Tibial nerve (tissue), 4 donors: ENCODE measurements at places on chromosomes 16 and 17. TPM values are rescaled to one million over a fixed set of nuclear protein-coding genes. Genes with fewer than 3 reads are reported as not detected.

GRCh38 chr16:17134586-17134985 lies 336.2 kb downstream of the XYLT1 start:
- H3K27ac ChIP-seq, result no peak overlapping the region
- no peaks in the 10 kb centered on the region for H3K4me1 ChIP-seq
- peaks cover 85% of the 10 kb centered on the region for H3K36me3 ChIP-seq
- no peak overlapping the region for H3K4me3 ChIP-seq
- no peaks in the 10 kb centered on the region for H3K27me3 ChIP-seq

DNA sequence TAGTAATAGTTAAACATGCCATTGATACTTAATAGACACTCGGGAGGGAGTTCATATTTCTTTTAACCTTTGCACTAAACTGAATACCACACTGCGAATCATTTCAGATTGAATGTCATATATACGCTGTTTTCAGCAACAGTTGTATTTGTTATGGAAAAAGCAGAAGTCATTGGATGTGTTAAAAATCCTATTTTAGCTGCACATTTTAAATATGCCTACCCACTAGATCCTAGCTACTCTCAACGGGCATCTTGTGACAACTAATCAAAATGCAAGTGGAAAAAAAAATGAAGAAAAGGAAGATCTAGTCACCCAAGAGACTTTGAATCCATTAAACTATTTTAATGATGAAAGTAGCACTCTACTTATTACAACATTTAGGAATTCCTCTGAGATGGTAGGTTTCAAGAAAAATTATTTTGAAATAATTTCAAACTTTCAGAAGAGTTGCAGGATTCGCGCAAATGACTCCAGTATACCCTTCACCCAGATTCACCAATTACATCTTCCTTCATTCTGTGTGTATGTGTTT lies 51.4 kb upstream of the MNT start:
- no peaks in the 10 kb centered on the region for H3K27me3 ChIP-seq
- H3K4me1 ChIP-seq, result no peaks in the 10 kb centered on the region

DNA sequence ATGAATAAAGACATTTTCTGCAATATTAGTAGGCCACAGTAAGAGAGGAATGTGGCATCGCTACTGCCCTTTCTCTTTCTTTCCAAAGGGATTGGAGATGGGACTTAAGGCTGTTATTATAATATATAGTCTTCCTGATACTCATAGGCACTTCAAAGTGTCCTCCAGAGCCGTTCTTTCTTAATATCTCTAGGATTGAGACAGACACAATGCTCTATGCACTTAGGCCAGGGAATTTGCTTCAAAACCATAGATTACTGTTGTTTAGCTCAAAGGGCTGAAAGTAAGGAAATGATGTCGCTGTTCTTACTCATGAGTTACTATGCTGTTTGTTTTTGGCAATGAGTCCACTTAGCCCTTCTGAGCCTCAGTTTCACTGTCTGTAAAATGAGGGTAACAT lies 590.5 kb downstream of the CDH11 start:
- no peak overlapping the region for H3K4me3 ChIP-seq
- no peak for DNase-seq
- H3K36me3 ChIP-seq, result no peaks in the 10 kb centered on the region
- no peaks in the 10 kb centered on the region for H3K27me3 ChIP-seq

DNA sequence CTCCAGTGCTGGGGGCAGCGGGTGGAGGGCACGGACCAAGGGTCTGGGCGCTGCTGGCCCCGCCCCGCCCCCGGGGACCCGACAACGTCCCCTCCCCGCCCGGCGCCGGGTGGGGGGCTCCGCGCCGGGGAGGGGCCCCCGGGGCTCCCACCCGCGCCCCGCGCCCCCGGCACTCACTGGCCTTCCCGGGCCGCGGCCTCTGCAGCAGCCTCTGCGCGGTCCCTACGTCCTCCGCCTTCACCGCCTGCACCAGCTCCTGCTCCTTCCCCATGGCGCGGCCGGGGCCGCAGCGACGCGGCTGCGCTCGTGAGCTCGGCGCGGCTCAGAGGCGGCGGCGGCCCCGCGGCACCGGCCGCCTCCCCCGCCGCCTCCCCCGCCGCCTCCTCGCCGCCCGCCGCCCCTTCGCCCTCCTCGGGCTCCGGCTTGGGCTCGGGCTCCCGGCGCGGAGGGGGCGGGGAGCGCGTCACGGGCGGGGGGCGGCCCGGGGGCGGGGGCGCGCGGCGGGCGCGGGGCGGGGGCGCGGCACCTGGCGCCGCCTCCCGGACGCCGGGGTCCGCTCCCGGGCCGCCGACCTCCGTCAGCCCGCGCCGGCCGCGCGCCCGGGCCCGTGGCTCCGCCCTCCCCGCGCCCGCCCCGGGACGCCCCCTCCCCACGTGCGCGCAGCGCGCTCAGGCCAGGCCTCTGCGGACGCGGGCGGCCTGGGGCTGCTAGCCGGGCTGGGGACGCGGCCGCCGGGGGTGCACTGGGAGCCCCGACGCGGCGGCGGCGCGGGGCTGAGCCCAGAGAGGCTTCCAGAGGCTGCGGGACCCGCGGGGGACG lies at the start of gene CASKIN1:
Gene CASKIN1 (minus strand): TSS at position 444 of the 819 bp plus-strand sequence. CDS start 173 bp downstream, at position 271.
- peak within 1 kb of the TSS; percentile 17 for H3K4me3 ChIP-seq
- H3K27me3 ChIP-seq, result no peaks in the 10 kb centered on the region
- DNase-seq, result no peak
- no peaks in the 10 kb centered on the region for H3K36me3 ChIP-seq
- H3K27ac ChIP-seq, result peak within 1 kb of the TSS; percentile 4
- peaks cover 7% of the 10 kb centered on the region for H3K4me1 ChIP-seq

DNA sequence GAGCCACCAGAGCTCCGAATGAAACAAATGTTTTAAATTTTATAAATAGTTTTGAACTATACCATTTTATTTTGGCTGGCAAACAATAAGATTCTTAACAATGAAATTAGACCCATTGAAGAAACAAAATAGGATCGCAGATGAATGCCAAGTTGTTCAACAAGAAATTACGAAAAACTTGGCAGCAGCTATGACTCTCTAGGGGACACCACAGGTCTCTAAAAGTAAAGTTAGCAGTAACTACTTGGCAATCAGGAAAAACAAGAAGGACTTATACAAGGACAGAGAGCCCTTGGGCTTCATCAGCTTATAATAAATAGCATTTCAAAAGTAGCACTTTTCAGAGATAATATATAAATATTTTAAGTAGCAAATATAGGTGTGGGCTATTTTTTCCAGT lies 603.8 kb upstream of the PSMD7 start:
- H3K4me3 ChIP-seq, result no peak overlapping the region
- H3K4me1 ChIP-seq, result no peaks in the 10 kb centered on the region
- no peaks in the 10 kb centered on the region for H3K27me3 ChIP-seq
- no peak overlapping the region for H3K27ac ChIP-seq

- H3K36me3 ChIP-seq, result no peaks in the 10 kb centered on the region
- no peaks in the 10 kb centered on the region for H3K27me3 ChIP-seq
- H3K27ac ChIP-seq, result peak within 1 kb of the TSS; percentile 81
- peaks cover 49% of the 10 kb centered on the region for H3K4me1 ChIP-seq
- H3K4me3 ChIP-seq, result peak within 1 kb of the TSS; percentile 72
These were observed at the start of gene PROCA1 for GRCh38 chr17:28711723-28712031. Gene PROCA1, minus strand, starts transcription at chr17:28711888. Its CDS starts 228 bp downstream, at chr17:28711660.

DNA sequence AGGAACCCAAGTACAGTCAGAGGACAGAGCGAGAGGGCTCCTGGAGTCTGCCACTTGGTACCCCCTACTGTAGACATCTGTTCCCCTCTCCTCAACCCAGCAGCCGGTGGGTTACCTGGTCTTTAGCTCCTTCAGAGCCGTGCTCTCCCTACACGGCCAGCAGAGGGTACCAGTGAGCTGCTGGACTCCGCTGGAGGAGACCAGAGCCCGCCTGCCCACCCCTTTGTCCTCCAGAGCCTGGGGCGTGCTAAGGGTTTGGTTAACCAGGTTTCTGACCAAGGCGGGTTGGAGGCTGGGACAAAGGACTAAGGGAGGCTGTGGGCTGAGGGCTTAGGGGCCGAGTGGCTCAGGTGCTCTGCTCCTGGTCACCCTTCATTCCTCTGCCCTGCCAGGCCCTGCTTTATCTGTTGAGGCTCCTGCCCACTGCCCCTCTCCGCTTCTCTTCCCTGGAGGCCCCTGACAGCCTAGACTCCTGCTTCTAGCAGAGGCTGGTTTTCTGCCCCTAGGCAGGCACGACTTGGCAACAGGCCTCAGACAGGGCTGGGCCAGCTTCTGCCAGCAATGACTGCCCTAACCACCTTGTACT lies 2.7 kb upstream of the HSD11B2 start:
- H3K27me3 ChIP-seq, result peaks cover 10% of the 10 kb centered on the region
- peak; percentile 44 for DNase-seq
- no peaks in the 10 kb centered on the region for H3K36me3 ChIP-seq
- H3K4me3 ChIP-seq, result no peak overlapping the region
- H3K27ac ChIP-seq, result no peak overlapping the region

DNA sequence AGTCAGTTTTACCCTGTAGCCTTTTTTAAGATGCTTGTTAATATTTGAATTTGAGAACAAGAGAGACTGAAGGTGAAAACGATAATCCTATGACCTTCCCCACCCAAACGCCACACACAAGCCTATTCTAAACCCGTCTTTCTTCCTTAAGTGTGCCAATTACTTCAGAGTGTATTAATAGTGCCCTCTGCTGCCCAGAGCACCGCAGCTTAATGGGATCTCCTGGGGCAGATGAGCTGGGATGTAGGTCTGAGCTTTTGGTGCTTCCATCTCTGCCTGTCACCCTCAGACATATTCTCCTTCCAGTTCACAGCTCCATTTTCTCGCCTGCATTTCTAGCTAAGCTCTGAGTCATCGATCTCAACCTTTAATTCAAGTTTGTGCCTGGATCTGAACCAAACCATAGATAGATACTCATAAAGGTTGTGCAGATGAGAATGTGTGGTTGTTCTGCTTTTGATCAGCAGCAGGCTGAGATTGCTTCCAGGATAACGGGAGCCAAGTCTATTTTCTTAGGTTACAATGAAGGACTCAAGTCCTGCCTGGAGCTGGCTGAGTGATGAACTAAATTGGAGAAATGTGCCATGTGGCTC lies 46.4 kb upstream of the CDH13 start:
- H3K4me3 ChIP-seq, result no peak overlapping the region
- H3K27ac ChIP-seq, result no peak overlapping the region
- no peak for DNase-seq
- no peaks in the 10 kb centered on the region for H3K36me3 ChIP-seq
- no peaks in the 10 kb centered on the region for H3K4me1 ChIP-seq
- no peaks in the 10 kb centered on the region for H3K27me3 ChIP-seq

GRCh38 chr16:9241177-9241576 lies 149.7 kb downstream of the HAPSTR1 start:
- no peaks in the 10 kb centered on the region for H3K36me3 ChIP-seq
- no peak overlapping the region for H3K4me3 ChIP-seq
- H3K4me1 ChIP-seq, result no peaks in the 10 kb centered on the region

DNA sequence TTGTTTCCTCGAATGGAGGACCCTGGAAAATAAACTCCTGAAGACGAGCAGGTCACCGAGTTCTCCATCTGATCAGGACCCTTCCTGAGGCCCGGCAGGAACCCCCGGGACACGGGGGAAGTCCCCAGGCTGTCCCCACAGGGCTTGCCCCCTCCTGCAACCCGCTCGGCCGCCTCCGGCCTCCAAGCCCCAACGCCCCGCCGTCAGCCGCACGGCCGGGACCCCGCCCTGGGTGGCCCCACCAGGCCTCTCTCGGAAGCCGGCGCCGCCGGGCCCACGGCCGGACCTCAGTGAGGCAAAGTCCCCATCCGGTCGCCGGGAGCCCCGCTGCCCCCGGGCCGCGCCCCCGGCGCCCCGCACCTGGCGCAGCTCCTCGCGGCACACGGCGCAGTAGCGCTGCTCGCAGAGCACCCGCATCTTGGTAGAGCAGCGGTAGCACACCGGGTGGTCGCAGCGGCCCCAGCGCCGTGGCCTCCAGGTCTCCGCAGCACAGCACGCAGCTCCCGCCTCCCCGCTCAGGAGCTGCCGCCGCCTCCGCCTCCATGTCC lies 383 bp downstream of the ZNF598 start:
- DNase-seq, result no peak
- H3K27me3 ChIP-seq, result no peaks in the 10 kb centered on the region
- H3K36me3 ChIP-seq, result no peaks in the 10 kb centered on the region

- no peaks in the 10 kb centered on the region for H3K36me3 ChIP-seq
- H3K4me3 ChIP-seq, result no peak overlapping the region
- no peaks in the 10 kb centered on the region for H3K27me3 ChIP-seq
- H3K4me1 ChIP-seq, result peaks cover 70% of the 10 kb centered on the region
- DNase-seq, result no peak
- H3K27ac ChIP-seq, result peak overlapping the region; percentile 11
These were observed 30.8 kb downstream of the NDEL1 start for GRCh38 chr17:8466456-8466855.

DNA sequence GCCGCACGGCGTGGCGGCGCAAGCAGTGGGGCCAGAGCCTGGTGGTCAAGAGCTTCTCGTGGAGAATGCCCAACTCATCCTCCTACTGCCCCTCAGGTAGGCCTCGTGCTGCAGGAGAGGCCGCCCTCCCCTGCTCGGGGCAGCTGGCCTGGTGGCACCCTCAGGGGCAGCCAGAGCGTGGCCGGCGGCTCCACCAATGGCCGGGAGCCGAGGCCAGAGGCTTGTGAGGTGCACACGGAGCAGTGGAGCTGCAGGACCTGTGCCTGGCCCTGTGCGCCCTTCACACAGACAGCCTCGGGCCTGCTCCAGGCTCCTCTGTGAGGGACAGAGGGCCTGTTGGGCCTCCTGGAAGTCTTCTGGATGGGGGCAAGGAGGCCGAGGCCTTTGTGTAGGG lies 85.5 kb downstream of the NPIPB11 start:
- H3K36me3 ChIP-seq, result no peaks in the 10 kb centered on the region
- no peaks in the 10 kb centered on the region for H3K27me3 ChIP-seq
- no peaks in the 10 kb centered on the region for H3K4me1 ChIP-seq

GRCh38 chr17:12790249-12791106 lies 1.2 kb downstream of the ARHGAP44 start:
- H3K27me3 ChIP-seq, result peaks cover 7% of the 10 kb centered on the region
- DNase-seq, result no peak

DNA sequence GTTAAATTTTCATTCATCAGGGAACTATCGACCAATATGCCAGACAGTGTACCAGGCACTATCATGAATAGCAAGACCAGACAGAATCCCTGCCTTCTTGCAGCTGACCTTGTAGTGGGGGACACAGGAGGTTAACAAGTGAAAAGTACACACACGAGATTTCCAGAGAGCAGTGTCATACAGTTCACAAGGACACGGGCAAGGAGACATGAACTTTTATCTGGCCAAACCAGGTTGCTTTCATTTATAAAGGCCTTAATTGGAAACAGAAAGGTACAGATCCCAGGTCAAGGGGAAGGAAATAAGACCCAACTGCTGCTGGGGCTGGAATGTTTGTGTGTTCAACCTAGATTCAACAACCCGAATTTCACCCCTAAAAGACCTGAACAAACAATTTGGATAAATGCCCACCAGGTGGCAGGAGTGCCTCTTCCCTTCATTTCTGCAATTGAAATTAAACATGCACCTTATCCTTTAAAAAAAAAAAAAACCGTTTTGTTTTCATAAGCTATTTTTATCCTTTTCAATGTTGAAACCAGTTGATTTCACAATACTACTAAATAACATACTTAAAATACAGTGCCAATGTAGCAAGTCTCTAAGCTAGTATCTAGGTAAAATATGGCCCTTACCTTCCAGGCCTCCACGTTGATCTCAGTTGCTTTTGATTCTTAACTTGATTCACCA lies 65.9 kb downstream of the EMP2 start:
- no peaks in the 10 kb centered on the region for H3K27me3 ChIP-seq
- no peak overlapping the region for H3K27ac ChIP-seq
- H3K4me3 ChIP-seq, result no peak overlapping the region
- no peak for DNase-seq
- H3K4me1 ChIP-seq, result no peaks in the 10 kb centered on the region

The ZNF785 gene
- 15.7 TPM for total RNA-seq

The ABCA10 gene
- 101 TPM for total RNA-seq

The CMTM2 gene
- not detected for total RNA-seq

The FBXW10 gene
- not detected for total RNA-seq

The TTYH2 gene
- 22.6 TPM for total RNA-seq

The MPO gene
- not detected for total RNA-seq

The HAP1 gene
- total RNA-seq, result 0.98 TPM

The MFSD6L gene
- not detected for total RNA-seq

The SOST gene
- not detected for total RNA-seq
